NCI-H69 (cell line): ENCODE measurements at places on chromosomes 4 and X.

- no peak for DNase-seq
These were observed 198.0 kb upstream of the EPHA5 start for GRCh38 chr4:65868096-65868824.

DNA sequence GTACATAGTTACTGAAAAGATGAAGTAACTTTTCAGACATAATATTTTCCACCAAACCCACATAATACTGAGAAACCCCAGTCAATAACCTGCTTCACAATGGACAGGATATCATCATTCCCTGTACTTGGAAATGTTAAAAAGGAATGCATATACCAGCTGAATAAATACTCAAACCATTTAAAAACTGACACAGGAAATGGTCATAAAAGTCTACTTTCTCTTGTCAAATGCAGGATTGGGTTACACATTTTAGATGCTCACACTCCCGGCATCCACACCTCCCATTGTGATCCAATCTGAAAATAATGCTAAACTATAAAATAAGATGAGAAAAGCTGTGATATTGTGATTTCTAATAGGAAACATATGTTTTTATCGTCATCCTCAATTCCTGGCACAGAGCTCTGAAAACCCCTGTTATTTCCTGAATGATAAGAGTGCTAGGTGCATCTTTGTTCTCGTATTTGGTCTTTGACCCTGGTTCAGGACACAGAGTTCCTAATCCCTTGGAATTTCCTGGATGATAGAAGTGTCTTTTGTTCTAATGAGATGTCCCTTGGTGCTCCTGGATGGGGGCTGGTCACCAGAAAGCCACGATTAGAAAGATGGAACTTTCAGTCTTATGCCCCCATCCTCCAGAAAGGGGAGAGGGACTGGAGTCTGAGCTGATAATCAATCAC, 821.3 kb downstream of the TRIML1 start:
- no peak for DNase-seq

- DNase-seq: no peak
These were observed 109.3 kb upstream of the MSX1 start for GRCh38 chr4:4750187-4750586.

DNA sequence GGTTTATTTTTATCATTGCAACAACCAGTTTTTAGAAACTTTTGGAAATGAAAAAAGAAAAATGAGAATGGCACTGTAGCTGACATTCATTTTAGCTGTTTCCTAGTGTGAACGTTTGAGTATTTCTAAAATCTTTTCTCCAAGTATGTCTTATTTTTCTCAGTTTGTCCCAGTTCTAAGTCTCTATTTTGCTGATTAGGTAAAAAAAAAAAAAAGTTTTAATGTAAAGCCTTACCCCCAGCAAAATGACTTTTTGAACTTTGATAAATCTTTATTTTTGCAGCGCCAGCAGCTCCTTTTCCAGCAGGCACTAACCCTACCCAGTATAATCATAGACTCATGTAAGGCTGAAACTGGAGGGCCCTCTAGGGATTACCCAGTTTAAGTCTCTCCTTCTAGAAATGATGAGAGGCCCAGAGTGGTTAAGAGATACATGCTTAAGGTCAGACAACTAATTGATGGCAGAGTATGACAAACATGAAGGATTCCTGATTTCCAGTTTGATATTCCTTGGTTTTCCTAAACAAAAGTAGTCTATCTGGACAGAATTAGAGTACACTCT, 84.3 kb upstream of the SLC4A4 start:
- DNase-seq: no peak

- peak; percentile 69 for DNase-seq
These were observed 113.5 kb downstream of the DHX15 start for GRCh38 chr4:24470666-24471485.

GRCh38 chrX:40320819-40321218, 223.1 kb upstream of the BCOR start:
- DNase-seq: no peak

- peak; percentile 51 for DNase-seq
These were observed 140.6 kb downstream of the GPM6A start for GRCh38 chr4:175671491-175671934.

GRCh38 chr4:2417765-2418649, at the start of gene ZFYVE28:
Gene ZFYVE28, minus strand, starts transcription at chr4:2418645. Its CDS starts 322 bp downstream, at chr4:2418323.
- peak; percentile 37 for DNase-seq

DNA sequence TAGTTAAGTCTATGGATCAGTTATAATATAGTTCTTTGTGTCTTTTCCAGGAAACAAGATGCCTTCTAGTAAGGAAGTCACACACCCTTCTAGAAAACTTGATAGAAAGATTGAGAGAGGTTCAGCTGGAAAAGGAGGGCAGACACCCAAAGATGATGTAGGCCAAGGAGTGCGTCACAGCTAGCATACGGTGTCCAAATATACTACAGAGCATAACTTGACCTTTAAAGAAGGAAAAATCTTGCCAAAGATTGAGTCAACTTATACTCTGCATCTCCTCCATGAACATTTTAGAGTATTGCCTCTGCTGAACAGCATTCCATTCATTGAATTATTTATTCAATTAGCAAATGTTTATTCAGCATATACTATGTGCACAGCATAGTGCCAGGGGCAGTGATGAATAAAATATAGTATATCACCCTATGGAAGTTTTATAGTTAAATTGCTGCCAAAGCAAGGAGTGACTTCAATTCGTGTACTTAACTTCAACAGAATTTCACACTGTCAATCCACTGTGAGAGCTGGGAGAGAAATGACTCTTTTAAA, 51.9 kb upstream of the SLC6A14 start:
- no peak for DNase-seq
